ENCODE measurements at places on chromosomes 13 and 19. TPM values are rescaled to one million over a fixed set of nuclear protein-coding genes. Genes with fewer than 3 reads are reported as not detected.

PLPPR3 gene
- 0.35 TPM for total RNA-seq

ZFP14 gene
- total RNA-seq = 9.6 TPM

OR7A5 gene
- not detected for total RNA-seq

CRX gene
- total RNA-seq = not detected

PGLYRP2 gene
- total RNA-seq = not detected

SYT3 gene
- total RNA-seq = 0.09 TPM

COX7A1 gene
- total RNA-seq = 185 TPM

RPS5 gene
- total RNA-seq = 2,401 TPM

POU2F2 gene
- total RNA-seq = 0.35 TPM
